ENCODE measurements at places on chromosomes 4 and X.

- peak; percentile 3 for DNase-seq
Observed at GRCh38 chrX:51336584-51336983, 4.0 kb downstream of the NUDT10 start.

DNA sequence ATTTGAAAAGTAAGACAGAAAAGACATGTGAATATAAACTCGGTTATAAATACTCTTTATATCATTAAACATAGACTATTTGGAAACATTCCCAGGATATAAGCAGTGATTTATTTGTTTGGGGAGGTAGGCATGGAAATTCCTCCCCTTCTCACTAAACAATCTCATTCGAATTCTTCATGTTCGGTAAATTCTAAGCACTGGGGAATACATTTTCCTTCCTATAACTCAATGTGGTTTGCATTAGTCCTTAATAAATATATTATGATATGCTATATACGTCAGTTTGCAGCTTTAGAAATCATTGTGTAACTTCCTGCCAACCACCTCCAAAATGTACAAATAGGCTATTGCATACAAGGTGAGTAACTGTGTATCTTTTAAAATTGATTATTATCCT, 99.6 kb downstream of the UGT8 start:
- DNase-seq: no peak

- DNase-seq: no peak
Observed at GRCh38 chr4:26766141-26766540, 94.5 kb upstream of the STIM2 start.

DNA sequence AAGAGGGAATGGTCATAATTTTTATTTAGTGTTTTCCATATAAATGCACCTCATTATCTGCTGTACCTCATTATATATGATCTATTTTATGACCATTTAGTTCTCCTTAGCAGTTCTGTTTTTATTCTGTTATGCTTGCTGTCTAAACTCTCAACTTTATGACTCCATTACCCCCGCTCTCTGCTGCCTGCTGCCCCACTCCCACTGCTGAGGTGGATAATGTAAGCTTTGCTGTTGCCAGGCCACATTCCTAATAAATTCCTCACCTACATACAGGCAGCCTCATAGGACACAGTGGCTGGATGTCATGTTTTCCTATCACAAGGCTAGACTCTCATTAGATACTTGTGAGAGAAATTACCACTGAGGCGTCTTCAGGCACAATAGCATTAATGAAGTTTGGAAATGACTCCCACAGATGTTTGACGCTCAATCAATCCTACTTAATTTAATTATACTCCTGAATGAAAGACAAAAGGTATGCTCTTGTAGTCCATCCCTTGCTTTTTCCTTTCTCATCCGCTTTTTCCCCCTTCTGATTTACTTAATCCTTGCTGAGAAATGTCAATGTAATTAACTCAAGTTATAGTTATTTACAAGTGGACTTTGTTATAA, 497.5 kb upstream of the IGFBP7 start:
- DNase-seq: no peak

GRCh38 chrX:150623583-150623982, 55.2 kb downstream of the MTM1 start:
- no peak for DNase-seq

GRCh38 chr4:7554905-7555304, 120.2 kb upstream of the PSAPL1 start:
- no peak for DNase-seq

DNA sequence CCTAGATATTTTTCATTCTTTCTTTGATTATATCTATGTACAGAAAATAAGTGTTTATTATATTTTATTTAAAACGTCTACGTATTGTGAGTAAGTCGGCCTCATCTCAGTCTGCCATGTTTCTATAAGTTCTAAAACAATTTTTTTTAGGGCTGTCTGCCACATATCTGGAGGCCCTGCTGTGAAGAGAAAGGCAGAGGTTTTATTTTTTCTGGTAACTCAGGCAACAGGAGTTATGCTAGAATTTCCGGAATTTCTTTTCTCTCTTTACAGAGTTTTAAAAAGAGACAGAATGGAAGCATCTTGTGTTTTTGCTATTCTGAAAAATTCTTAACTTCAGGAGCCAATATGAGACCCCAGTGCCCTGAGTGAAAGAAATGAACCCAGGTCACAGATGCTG, 1124.0 kb upstream of the TENM3 start:
- DNase-seq: no peak

DNA sequence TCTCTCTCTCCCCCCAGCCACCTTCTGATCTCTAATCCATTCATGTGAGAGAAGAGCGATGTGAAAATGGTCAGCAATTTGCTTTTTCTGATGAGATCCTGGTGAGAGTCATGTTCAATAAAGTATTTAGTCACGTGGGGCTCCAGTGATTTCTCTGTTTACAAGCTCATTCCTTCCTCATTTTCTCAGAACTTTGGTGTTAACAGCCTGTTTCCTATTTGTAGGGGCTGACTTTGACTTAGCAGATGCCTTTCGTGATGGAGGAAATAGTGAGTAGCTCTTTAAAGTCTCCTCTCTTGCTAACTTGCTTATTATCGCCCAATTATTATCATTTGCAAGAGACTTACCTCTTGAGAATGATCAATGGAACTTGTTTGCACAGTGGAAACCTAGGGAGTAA, 72.6 kb upstream of the CD99 start:
- no peak for DNase-seq

GRCh38 chr4:98905839-98906238, 23.1 kb downstream of the EIF4E start:
- DNase-seq: no peak

- no peak for DNase-seq
Observed at GRCh38 chr4:54228056-54228527, 1.0 kb upstream of the PDGFRA start.

GRCh38 chr4:40199179-40199670, 2.4 kb downstream of the RHOH start:
- no peak for DNase-seq

- DNase-seq: no peak
Observed at GRCh38 chrX:130024127-130024526, 41.7 kb downstream of the BCORL1 start.

DNA sequence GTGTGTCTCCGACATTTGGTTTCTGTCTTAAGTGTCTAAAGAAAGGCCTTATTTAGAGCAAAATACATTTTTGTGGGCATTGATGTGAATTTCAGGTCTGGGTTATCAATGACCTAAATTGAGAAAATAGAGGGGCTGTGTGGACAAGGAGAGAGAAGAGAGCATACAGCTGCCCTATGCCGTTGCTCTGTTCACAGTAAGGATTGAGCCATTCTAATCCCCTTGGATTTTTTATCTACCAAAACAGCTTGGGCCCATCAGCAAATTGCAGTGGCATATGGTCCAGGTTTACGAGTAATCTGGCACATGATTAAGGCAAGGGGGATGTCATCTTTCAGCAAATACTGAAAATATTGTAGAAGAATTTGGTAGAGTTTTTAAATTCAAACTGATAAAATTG, 210.2 kb downstream of the ANTXR2 start:
- no peak for DNase-seq

DNA sequence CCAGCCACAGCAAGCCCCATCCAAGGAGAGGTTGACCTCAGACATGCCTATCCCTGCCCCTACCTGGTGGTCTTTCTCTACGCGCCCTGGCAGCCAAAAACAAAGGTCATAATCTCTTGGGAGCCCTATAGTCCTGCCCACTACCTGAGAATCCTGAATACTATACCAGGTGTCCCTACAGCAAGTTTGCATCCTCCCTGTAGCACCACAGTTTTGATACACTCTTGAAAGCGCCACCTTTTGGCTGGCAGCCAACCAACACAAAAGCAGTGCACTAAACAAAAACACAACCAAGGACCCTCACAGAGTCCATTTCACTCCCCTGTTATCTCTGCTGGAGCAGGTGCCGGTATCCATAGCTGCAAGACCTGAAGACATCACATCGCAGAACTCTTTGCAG, 523.8 kb upstream of the CPEB2 start:
- DNase-seq: no peak

- no peak for DNase-seq
Observed at GRCh38 chrX:16042980-16043379, 80.4 kb upstream of the GRPR start.

DNA sequence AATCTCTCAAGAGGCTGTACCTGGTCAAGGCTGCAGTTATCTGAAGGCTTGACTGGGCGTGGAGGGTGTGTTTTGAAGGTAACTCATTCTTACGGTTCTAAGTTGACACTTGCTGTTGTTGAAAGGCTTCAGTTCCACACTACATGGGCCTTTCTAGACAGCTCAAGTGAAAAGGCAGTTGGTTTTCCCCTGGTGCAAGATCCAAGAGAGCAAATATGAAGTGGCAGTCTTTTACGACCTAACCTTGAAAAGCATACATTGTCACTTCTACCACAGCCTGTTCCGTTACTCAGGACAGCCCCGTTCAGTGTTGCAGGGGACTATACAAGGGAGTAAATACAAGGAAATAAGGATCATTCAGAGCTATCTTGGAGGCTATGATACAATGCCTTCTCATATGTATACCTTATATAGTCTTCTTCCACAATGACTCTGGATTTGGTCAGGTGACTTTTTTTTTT, 46.2 kb downstream of the PDS5A start:
- no peak for DNase-seq

- DNase-seq: peak; percentile 81
Observed at GRCh38 chrX:111041018-111041462, 55.0 kb upstream of the PAK3 start.

DNA sequence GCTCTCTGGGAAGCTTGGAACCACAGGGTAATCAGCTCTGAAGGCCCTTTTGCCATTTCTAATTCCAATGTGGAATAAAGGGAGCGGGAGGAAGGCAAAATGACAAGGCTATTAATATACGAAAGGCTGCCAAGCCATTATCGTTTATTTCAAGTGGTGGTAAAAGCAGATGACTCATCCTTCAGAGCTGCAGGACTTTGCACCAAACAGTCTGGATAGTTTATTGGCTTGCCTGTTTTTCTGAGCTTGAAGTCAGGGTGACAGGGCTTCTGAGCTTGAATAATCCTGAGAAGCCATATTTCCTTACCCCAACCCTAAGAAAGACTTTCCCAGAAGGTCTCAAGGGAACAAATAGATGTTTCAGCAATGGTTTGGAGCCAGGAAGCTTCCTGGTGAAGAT, 7.7 kb upstream of the GABRE start:
- peak; percentile 74 for DNase-seq

DNA sequence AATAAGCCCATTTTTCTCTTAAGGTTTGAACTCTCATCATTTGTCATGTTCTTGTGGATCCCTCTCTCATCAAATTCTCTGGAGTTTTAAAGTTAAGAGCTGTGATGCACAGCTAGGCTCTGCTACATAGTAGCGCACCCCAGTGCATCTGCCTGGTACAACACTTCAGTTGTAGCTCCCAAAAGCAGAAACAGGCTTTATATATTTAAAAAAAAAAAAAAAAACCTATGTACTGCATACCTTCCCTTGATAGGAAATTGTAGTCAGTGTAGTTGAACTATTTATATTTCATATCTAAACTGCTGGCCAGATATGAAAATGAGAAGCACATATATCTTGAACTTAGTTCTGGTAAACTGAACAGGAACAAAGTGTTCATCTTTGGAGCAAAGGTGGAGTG, 131.4 kb downstream of the KLHL13 start:
- DNase-seq: no peak

- no peak for DNase-seq
Observed at GRCh38 chr4:169231647-169232262, 39.0 kb downstream of the SH3RF1 start.

- no peak for DNase-seq
Observed at GRCh38 chrX:110409925-110410324, 51.3 kb downstream of the RTL9 start.

GRCh38 chrX:81120258-81120935, 81.3 kb downstream of the HMGN5 start:
- no peak for DNase-seq

GRCh38 chr4:56757821-56758411, 63.6 kb downstream of the SPINK2 start:
- DNase-seq: peak; percentile 62

DNA sequence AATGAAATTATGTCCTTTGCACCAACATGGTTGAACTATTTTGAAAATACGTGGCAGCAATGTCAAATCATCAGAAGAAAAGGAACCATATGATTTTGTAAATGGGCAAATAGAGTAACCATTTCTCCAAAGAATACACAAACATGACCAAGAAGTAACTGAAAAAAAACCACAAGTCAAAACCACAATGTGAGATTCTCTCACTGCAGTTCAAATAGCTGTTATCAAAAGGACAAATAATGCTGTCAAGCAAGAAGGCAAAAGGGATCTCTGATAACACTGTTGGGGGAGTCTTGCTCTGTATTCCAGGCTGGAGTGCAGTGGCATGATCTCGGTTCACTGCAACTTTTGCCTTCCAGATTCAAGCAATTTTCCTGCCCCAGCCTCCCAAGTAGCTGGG, 280.8 kb upstream of the ZCCHC13 start:
- DNase-seq: no peak

DNA sequence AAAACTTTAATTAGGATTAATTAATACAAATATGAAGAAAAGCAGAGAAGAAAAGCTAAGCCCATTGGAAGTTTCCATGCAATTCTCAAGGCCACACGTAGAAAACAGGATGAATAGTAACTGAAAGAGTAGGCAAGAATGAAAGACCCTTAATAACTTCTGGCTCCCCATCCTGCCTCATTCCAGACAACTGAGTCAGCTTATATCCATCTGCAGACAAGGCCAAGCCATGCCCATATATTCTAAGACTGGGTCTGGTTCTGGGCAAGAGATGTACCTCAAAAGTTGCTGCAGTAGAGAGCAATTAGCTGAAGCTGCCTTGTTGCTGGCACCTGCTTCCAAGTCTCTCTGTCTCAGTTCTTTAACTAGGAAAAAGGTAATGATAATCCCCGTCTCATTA, 244.1 kb downstream of the GPC3 start:
- no peak for DNase-seq

Data from GM04503 (cell line).